ENCODE measurements at places on chromosomes 13 and 19. TPM values are rescaled to one million over a fixed set of nuclear protein-coding genes. Genes with fewer than 3 reads are reported as not detected.

ANGPTL8 gene
- not detected for total RNA-seq

SNAPC2 gene
- 13.9 TPM for total RNA-seq

ZNF284 gene
- 1.7 TPM for total RNA-seq

PODNL1 gene
- 2.5 TPM for total RNA-seq

ATP8B3 gene
- total RNA-seq, result 1.1 TPM

TIMM50 gene
- 82.4 TPM for total RNA-seq

SPPL2B gene
- 12.6 TPM for total RNA-seq

ZNF724 gene
- 2.1 TPM for total RNA-seq

CCDC70 gene
- total RNA-seq, result not detected

ZNF787 gene
- total RNA-seq, result 57.4 TPM

PLIN5 gene
- total RNA-seq, result not detected

ETHE1 gene
- 112 TPM for total RNA-seq

GARIN5A gene
- total RNA-seq, result 0.68 TPM

PSG3 gene
- not detected for total RNA-seq

NAA16 gene
- total RNA-seq, result 5.5 TPM
